ENCODE measurements at places on chromosomes 5 and 9. TPM values are rescaled to one million over a fixed set of nuclear protein-coding genes. Genes with fewer than 3 reads are reported as not detected.

GRCh38 chr9:82036086-82036485, 47.5 kb downstream of the SPATA31D1 start:
- DNase-seq, result no peak

DNA sequence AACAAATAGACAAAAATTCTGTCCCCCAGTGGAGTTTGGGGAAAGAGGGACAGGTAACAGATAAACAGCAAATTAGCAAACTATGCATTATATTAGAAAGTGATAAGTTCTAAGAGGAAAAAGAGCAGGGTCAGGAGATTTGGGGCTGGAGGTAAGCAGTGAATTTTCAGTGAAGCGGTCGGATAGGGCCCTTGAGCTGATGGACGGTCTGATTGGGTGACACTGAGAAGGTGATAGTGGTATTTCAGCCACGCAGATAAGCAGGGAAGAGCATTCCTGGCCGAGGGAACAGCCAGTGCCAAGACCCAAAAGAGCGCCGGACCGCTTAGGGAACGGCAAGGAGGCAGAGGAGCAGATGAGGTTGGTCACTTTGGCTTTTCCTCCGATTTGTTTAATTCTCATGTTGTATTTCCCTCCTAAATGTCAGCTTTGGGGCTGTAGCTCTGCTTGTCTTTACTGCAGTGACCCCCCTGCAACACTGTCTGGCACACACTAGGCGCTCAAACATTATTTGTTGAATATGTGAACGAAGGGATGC, 1.1 kb upstream of the PTPN3 start:
- no peak for DNase-seq

DNA sequence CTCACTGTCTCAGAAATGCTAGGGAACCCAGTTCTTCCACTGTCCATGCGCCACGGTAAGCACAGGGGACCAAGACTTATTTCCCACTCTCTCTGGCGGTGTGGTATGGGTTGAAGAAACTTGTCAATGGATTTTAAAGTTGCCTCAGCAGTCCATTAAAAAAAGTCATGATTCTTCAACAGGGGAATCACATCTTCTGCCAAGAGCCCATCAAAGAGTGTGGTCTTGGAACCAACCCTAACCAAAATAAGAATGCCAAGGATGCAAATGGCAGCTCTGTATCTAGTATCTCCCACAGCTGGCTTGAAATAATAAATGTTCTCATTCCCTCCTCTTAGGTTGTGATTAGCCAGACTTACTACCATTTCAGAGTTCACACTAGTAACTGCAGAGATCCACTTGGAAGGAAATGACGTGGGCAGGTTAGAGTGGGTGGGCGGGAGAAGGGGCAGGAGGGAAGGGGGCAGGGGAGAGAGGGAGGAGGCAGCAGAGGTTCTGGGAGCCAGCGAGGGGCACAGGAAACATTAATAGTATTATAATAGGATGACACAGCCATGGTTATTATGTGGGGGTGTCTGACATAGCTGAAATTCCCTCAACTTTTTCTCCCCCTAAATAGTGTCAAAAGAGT, 17.6 kb downstream of the PTCH1 start:
- DNase-seq, result no peak

DNA sequence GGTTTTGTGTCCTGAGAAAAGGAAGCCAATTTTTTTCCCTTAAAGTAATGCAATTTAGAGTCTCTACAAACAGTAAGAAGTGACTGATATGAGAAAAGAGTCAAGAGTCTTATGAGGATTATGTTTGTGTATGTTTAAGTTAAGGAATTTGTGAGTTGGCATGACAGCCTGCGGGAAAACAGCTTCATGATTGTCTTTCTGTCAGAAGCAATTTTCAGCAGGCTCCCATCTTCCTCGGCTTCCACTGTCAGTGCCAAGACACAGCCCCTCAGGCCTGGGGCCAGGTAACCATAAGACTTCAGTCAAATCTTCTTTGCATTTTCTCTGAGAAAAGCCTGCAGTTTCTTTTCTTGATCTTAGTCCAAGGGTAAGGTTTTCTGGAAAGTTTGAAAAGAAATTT, 17.0 kb upstream of the SELENOP start:
- DNase-seq, result no peak

DNA sequence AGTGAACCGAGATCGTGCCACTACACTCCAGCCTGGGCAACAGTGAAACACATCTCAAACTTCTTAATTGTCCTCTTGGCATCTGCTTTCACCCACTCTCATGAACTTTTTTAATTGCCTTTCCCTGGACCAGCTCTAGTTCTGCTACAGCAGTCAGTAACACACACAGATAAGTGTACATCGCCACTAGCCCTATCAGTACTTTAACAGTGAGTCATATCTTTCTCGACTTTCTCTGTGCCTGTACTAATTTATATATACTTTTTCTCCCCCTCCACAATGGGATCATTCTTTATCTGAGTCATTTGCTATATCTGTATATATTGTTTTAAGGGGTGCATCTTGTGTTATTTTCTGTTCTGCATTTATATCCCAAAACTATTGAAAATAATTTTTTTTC, 6.7 kb downstream of the CDC37L1 start:
- no peak for DNase-seq

GRCh38 chr5:424301-425110, 18.5 kb upstream of the EXOC3 start:
- DNase-seq, result no peak

- DNase-seq, result no peak
Measured at GRCh38 chr5:122435234-122435633, 123.2 kb downstream of the SNCAIP start.

- DNase-seq, result no peak
Measured at GRCh38 chr5:107580889-107581820, 89.6 kb downstream of the EFNA5 start.

The SPINK7 gene
- 0.13 TPM for polyA plus RNA-seq

The NAIP gene
- polyA plus RNA-seq, result 45.6 TPM

Measured in renal pelvis (tissue), 12 donors.